C1 segment of cervical spinal cord (tissue), 14 donors: ENCODE measurements at places on chromosomes 1 and 21.

- DNase-seq, result no peak
Observed at GRCh38 chr1:24381256-24381655, 32.3 kb downstream of the STPG1 start.

DNA sequence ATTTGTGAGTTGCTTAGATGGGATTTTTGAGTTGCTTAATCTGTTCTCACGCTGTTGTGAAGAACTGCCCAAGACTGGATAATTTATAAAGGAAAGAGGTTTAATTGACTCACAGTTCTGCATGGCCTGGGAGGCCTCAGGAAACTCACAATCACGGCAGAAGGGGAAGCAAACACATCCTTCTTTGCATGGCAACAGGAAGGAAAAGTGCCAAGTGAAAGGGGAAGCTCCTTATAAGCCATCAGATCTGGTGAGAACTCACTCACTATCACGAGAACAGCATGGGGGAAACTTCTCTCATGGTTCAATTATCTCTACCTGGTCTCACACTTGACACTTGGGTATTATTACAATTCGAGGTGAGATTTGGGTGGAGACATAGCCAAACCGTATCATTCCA, 10.3 kb downstream of the CLIC6 start:
- no peak for DNase-seq

DNA sequence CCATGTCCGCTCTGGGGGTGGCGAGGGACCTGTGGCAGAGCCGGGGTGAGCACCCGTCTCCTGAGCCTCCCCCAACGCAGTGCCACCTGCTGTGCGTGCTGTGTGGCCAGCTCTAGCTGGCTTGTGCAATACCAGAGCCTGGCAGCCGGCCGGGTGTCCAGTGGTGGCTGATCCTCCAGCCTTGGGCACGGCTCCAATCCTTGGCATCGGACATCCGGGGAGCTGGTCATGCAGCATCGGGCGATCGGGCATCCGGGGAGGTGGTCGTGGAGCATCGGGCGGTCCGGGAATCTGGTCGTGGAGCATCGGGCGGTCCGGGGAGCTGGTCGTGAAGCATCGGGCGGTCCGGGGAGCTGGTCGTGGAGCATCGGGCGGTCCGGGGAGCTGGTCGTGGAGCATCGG, 8.1 kb downstream of the SLX9 start:
- no peak for DNase-seq

- DNase-seq, result no peak
Observed at GRCh38 chr1:59833022-59833421, 18.3 kb downstream of the HOOK1 start.

DNA sequence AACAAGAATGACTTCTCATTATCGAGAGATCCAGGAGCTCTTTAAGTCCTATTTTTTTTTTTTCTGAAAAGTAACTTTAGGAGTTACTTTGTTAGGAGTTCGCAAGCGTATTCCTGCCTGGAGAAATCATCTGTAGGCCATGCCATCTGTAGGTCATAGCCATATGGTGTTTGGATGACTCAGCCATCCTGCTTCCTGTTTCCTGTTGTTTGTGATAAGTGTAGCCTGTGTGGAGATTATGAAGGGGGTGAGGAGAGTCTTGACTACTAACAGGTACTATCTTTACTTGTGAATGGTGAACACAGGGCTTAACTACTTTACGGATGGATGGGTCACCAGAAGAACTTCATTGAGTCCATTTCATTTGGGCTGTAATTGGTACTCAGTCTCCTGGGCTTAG, 327.2 kb downstream of the PTPRU start:
- DNase-seq, result no peak

GRCh38 chr1:116847688-116848531, 61.8 kb upstream of the PTGFRN start:
- peak; percentile 5 for DNase-seq

- no peak for DNase-seq
Observed at GRCh38 chr1:34642679-34643078, 112.2 kb upstream of the GJB5 start.

- DNase-seq, result no peak
Observed at GRCh38 chr1:151975311-151976014, 18.2 kb downstream of the S100A10 start.

GRCh38 chr21:14523234-14523633, 22.9 kb downstream of the SAMSN1 start:
- no peak for DNase-seq

DNA sequence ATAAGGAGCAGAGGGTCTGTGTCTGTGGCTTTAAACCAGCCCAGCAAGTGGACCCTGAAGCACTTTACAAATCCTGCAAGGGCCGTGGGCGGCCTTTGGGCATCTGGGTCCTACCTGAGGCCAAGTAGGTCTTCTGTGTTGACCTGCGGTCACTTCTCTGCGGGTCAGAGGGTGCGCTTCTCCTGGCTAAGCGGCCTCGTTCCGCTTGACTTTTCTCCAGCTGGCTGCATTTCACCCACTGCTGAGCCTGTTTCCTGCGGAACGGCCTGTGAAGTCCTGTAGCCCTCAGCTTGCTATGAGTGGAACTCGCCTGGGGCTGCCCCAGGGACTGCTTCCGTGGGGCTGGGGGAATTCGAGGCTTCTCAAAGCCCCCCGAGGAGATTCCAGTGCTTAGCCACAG, 43.3 kb downstream of the SLC37A1 start:
- DNase-seq, result no peak

DNA sequence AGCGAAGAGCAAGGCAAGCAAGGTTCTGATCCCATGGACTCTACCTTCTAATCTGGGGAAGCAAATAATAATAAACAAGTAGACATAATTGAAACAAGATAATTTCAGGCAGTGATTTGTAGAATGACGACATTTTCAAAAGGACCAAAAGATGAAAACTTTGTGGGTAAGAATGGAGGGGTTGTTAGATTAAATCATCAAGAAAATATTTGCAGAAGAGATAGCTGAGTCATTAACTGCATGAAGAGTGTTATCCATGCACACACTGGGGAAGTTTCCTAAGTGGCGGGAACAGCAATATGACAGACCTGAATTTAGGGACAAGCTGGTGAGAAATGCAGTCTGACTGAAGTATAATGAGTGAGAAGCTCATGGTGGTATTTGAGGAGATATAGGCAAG, 583.1 kb upstream of the RGS18 start:
- no peak for DNase-seq

DNA sequence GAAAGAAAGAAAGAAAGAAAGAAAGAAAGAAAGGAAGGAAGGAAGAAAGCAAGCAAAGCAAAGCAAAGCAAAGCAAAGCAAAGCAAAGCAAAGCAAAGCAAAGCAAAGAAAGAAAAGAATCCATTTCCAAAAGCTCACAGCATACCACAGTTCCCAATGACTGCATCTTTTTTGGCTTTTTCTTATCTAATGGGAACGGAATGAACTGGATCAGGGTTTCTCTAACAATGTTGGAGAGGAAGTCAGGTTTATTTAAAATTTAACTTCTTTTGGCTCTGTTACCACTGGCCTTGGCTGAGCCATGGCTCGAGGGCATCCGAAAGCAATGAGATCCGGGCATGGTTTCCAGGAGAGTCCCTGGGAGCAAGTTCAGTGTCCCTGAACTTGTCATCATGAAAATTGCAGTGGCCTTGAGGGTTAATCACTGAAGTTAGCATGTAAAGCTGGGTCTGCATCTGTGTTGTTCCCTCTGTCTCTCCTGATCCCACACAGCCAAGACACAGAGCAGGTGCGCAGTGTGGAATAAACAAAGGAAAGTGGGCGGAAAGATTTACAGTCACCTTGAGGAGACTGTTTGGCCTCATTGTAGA, 34.6 kb upstream of the CTPS1 start:
- DNase-seq, result no peak

- no peak for DNase-seq
Observed at GRCh38 chr21:41647806-41648561, 118.9 kb downstream of the RIPK4 start.

DNA sequence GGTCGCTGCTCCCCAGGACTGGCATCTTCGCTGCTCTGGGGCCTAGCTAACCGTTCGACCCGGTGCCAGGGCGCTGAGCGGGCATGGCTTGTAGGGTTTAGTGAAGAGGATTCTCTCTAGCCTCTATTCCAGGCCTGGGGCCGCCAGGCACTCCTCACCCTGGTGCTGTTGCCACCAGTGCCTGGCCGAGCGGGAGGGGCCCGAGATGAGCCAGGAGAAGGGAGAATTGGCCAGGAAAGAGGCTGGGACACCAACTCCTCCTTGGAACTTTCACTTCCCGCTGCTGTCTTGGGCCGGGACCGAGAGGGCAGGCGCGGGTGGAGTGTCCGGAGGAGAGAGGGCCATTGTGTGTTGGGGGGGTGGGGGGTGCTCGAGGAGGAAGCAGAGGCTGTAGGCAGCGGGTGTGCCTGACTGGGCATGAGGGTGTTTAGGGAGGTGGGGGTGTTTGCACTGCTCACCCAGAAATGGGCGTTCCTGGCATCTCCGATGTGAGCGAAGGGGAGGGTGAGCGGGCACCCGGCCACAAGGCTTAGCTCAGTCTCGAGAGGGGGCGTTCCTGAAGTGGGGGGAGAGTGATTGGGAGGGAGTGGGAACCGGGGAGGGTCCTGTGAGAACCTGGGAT, 772 bp downstream of the ADAM15 start:
- DNase-seq, result peak; percentile 48

GRCh38 chr1:117673405-117673804, 67.6 kb downstream of the TENT5C start:
- DNase-seq, result no peak
